ENCODE measurements at places on chromosomes 2 and 18.

DNA sequence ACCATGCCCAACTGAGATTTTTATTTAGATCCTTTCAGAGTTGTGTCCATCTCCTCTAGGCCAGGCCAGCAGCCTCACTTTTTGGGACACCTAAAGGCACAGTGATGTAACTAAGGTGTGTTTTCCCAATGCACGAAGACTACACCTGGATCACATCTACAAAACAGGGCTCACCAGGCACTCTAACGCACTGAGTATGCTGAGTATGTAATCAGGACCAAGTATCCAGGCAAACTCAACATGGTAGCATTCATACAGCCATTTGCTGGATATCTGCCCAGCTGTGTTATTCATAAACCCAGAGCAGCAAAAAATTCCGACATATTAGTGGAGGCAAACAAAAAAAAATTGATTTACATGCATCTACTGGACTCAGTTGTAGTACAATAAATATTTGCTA, 33.8 kb downstream of the LPIN2 start:
- DNase-seq = no peak

DNA sequence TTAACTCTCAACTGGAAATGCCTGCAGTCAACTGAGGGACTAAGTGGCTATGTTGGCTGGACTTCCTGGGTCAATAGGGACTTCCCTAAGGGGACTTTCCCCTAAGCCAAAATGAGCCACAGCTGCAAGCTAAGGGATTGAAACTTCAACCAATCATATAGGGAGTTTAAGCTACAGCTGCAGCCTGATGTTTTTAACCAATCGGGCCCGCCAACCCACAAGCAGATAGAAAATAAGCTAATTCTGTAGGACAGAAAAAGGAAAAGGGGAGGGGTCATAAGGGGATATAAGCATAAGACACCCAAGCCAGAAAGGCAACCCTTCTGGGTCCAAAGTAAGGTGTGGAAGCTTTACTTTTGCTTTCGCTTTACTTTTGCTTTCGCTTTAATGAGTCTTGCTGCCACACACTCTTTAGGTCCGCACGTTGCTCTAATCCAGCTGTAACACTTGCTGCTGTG, 927.5 kb downstream of the ERBB4 start:
- DNase-seq = no peak

DNA sequence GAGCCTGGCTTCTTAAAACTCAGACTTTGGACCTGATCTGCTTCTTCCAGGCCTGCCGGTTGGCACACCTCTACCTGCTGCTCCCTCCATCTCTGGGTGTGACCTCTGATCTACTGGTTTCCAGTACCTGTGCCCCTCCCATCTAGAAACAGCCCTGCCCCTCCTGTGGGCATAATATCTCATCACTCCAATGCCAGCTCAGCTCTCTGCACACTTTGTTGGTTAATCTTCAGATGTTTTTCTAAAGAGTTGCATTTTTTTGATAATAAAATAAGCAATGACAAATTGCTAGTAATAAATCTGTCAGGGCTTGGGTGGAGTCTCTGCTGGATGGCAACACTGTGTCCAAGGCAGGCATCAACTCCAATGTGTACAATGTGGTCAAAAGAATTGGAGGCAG, 89.6 kb upstream of the PPP1CB start:
- no peak for DNase-seq

DNA sequence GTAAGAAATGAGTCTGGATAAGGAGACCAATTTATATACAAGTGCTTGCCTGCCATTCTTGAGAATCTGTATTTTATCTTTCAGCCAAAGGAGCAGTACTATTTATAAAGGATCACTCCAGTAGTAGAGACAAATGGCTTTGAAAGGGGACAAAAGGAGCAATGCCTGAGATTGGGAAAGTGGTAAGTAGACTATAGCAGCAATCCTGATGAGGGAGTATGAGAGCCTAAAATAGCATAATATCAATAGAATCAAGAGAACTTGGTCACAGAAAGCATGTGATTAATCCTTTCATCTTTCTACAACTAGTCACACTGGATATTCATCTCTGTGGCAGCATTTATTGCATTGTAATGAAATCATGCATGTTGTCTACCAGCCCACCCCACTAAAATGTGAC, 20.2 kb downstream of the NRXN1 start:
- no peak for DNase-seq

DNA sequence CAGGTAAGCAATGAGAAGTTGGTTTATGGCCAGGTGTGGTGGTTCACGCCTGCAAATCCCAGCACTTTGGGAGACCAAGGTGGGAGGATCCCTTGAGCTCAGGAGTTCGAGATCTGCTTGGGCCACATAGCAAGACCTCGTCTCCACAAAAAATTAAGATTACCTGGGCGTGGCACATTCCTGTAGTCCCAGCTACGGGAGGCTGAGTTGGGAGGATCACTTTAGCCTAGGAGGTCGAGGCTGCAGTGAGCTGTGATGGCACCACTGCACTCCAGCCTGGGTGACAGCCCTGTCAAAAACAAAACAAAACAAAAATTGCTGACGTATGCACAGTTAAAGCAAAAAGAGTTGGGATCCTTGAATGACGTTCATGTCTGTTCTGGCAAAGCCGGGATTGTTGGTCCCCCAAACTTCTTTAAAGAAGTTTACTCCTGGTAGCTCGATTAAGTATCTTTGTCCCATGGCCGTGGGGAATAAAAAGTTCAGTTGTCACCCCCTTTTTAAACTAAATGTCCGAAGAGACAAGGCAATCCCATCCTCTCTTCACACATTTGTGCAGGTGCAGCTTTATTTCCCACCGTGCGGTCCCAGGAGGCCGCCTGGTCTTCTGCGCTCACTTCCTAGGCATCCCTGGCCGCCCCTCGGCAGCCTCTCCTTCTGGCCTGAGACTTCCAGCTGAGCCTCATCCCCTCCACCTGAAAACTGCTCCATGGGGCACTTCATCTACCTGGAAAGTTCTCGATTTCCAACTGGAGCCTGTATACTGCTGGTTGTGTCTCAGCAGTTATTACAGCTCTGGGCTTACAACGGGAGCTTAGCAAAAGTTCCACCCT, 762 bp upstream of the SPOPL start:
- no peak for DNase-seq

GRCh38 chr2:42029639-42030199, 18.1 kb upstream of the PKDCC start:
- DNase-seq = no peak

- no peak for DNase-seq
Measured at GRCh38 chr18:66550366-66550765, 53.5 kb downstream of the CDH19 start.

DNA sequence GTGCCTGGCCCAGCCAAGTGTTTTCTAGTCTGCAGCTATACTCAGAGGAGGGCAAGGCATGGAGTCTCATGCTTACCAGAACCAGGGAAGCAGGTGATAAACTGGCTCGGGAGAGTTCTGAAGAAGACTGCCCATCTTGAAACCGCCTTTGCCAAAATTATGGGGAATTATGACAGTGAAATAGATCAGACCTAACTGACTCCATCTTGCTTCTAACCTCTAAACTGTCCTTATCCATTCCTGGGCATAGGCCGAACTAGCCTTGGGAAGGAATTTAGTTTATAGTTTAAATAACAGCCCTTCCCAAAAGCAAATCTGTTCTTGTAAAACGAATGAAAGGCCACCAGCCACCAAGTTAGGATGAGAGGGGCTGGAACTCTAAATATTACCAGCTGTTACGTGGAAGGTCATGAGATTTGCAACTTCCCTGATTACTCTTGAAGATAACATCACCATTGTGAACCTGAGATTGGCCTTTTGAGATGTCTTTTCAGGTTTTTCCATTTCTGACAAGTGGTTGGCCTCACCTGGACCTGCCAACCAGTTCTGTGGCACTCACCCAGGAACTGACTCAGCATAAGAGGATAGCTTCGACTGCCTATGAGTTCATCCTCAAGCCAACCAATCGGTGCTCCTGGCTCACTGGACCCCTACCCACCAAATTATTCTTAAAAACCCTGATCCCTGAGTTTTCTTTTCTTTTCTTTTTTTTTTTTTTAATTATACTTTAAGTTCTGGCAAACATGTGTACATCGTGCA, 23.4 kb downstream of the CHCHD5 start:
- DNase-seq = no peak

GRCh38 chr18:27931535-27931934, 245.4 kb downstream of the CDH2 start:
- DNase-seq = no peak

DNA sequence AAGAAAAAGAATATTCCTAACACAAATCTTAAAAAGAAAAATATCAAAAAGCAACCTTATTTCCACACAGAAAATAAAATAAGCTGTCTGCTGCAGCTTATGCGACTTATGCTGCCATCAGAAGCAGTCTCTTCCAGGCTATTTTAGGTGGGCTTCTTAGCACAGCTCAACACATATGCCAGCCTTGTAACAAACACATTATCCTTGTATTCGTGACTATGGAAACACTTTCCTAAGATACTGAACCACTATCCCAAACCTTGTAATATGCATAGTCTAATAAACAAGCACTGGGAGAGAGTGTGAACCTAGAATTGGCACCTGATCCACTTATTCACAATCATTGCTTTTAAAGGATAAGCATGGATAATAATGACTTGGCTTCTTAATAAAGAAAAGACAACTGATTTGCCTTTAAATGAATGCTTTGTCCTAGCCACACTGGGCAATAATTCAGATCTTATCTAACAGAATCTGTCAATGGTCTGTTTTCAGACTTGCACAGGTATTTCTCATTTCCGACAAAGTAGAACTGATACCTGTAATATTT, 40.0 kb upstream of the RNU4ATAC start:
- no peak for DNase-seq

DNA sequence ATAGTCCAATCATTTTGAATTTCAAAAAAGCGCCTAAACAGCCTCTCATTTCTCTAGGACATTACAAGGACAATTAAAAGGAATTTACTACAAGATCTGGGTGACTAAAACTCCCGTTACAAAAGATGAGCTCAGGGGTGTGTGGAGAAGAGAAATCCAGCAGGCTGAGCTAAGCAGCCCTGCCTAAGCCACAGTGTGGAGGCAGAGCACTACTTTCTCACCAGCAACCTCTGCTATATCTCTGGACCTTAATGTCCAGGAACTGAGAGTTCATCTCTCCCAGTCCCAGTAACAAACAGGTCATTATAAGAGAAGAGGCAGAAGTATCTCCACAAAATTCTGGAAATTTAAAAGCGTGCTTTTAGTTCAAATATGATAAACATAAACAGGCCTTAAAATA, 18.9 kb upstream of the ANKRD62 start:
- DNase-seq = no peak

DNA sequence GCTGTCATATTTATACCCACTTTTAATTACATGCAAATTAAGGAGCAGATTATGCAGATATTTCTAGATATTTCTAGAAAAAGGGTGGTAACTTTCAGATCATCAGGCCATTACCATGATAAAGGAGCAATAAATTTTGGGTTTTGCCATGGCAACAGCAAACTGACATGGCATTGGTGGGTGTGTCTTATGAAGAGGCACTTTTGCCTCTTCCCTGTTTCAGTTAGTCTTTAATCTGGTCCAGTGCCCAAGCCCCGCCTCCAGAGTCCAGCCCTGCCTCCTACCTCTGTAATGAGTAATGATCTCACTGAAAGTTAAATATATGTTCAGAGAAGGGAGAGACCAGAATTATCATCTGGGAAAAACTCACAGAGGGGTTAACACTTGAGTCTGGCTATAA, 124.8 kb downstream of the SCG2 start:
- no peak for DNase-seq

GRCh38 chr2:196520605-196521004, 118.9 kb upstream of the CCDC150 start:
- DNase-seq = no peak

- DNase-seq = no peak
Measured at GRCh38 chr18:79868811-79869541, 71.2 kb downstream of the KCNG2 start.

GRCh38 chr2:142872882-142873724, 4.4 kb upstream of the KYNU start:
- DNase-seq = no peak

- DNase-seq = no peak
Measured at GRCh38 chr2:181563101-181563692, 93.7 kb downstream of the CERKL start.

DNA sequence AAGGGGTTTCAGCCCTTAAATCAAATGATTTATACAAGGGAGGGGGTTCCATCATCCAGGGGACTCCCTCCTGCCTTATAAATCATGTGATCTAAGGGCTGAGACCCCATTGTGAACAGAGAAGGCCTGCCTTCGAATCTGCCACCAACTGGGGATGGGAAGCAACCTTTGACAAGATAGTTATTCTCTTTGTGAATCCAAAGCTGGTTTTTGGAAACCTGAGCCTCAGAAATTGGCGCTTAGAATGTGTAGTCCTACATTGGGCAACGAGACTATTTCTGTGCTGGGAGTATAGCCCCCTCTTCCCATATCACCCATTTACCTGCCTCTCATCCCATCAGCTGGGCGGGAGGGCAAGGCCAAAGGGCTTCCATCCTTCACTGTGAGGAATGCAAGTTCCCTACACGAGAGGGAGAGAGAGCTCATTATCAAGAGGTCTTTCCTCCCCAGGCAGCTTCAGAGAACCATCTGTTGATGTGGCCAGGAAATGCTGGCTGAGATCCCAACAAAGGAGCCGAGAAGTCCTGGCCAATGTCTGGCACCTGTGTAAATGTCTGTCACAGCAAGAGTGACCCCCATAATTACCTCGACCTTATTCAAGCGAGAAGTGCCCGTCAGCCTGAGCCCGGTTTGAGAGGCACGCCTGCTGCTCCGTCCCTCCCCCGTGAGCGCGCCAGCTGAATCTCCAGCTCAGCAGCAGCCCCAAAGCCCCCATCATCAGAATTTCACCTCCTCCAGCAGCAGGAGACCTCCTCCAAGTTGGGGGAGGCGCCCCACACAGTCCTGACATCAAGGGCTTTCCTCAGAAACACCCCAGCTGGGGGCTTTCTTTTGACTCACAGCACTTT, 48.4 kb upstream of the APCDD1 start:
- DNase-seq = no peak

Measured in activated CD4-positive, alpha-beta T cell treated with anti-CD3 and anti-CD28 coated beads for 4 hours (primary cell).